ENCODE measurements at places on chromosomes 3 and 15. TPM values are rescaled to one million over a fixed set of nuclear protein-coding genes. Genes with fewer than 3 reads are reported as not detected.
A peak's percentile ranks its signal among the peaks of the same experiment; 100 is the strongest.

DNA sequence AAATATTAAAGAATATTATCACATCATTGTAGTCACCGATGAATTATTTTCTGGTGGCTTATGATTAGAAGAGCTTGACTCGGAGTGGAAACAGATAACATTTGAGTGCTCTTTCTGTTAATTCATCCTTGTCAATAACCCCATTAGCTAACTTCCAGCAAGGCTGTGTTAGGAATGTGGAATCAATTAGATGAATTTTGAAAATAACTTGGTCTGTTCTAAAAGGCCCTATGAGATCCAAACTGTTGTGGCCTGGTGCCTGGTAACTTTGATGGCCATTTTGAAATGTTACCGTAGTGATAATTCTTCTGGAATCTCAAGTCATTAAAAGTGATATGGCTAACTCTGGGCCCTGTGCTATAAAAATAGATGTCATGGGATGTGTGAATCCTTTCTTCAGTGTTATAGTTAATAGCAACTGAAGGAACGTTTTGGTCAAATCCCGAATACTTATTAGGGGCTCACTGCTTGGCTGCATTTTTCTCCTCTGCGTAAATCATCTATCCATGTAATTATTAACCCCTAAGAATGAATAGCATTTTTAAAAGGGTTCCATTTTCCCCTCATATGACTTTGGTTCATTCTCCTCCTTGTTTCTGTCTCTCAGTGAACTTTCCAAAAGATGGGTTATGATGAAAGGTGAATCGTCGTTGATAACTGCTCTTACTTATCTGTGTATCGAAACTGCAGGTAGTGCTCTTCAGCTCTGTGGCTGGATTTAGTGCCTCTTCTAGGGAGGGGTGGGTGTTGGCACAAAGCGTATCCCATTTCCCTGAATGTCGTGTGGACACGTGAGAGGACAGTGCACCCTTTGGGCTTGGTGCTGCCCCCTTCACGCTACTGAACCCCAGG is 82.7 kb downstream of the IGF1R start:
- DNase-seq = no peak

DNA sequence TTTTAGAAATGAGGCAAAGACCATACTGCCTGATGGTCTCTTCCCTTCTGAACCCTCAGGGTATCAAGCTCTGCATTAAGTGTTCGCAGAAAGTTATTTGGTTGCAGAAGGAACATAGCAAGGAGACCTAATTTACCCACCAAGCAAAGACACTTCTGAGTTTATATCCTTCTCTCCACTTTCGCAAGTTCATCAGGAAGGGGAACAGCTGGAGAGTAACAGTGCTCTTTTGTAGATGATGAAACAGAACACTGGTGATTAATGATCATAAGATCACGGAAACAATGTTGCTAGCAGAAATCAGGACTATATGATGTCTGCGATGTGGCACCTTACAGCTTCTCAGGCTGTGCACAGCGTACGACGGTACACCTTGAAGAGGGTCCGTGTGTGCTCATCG is 62.1 kb downstream of the NCEH1 start:
- DNase-seq = no peak

DNA sequence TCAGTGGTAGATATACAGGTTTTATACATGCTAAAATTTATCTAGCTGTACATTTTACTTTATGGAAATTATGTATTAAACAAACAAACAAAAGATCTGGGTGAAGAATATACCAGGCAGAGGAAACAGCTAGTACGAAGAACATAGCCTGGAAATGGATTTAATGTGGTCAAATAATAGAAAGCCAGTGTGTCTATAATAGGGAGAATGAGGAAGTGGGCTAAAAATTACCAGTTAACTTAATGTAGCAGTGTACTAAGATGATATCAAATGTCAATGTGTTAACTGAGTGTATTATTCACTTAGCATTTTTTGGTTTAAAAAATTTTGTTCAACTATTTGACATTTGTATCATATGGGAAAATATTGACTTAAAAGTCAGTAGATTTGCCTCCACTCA is 22.8 kb upstream of the SLC15A2 start:
- DNase-seq = no peak

- peak; percentile 69 for DNase-seq
Measured at GRCh38 chr3:185397676-185398075, 34.7 kb downstream of the MAP3K13 start.

- no peak for DNase-seq
Measured at GRCh38 chr3:9749296-9749644, 482 bp upstream of the OGG1 start.

LRTM1 gene
- total RNA-seq = not detected

DNA sequence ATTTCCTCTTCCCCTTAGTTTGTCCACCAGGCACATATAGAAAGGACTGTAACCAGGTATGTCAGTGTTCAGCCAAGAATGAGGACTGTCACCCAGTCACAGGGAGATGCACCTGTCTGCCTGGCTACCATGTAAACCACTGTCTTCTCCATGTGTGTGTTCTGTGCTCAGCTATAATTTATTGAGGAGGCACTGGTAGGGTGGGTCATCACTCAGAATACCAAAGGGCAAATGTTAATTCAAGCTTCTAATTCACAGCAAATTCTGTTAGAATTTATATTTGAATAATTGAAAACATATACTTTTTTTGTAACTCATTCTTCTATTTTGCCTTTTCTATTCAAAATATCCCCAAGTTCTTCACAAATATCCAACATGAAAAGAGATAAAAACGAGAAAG is 780.4 kb downstream of the MECOM start:
- no peak for DNase-seq

- DNase-seq = no peak
Measured at GRCh38 chr3:59313365-59313764, 263.5 kb upstream of the CFAP20DC start.

GRCh38 chr3:39180183-39180545 is 12.2 kb downstream of the XIRP1 start:
- DNase-seq = peak; percentile 32

DNA sequence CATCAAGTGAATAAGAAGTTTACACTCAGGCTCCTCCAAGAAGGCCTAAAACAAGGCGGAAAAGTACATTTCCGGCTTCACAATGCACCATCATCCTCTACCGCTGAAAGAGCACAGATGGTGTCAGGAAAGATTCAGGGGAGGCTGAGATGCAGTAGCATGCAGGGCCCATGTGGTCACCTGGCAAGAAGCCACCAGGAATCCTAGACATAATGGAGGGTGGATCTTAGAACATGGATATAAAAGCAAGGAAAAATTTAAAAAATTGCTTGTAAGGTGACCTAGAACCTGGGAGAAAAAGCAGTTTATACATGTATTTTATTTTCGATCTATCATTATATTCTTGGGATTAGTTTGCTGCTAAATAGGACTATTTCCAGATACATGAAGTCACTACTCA is 21.9 kb upstream of the OTOL1 start:
- DNase-seq = peak; percentile 92

- DNase-seq = no peak
Measured at GRCh38 chr3:186994000-186994955, 64.0 kb downstream of the ST6GAL1 start.

DNA sequence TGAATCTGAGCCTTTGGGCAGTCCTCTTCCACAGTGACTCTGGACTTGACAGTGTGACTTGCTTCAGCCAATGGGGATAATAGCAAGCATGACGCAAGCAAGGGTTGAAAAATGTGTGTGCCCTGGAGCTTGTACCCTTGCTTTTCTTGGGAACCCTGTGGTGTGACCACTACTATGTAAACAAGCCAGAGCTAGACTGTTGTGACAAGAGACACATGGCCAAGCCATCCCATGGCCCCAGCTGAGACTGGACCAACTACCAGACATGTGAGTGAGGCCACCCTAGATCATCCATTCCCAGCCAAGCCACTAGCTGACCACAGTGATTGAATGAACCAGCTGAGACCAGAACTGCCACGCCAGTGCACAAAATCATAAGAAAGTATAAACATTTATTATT is 11.8 kb downstream of the MYO1E start:
- no peak for DNase-seq

DNA sequence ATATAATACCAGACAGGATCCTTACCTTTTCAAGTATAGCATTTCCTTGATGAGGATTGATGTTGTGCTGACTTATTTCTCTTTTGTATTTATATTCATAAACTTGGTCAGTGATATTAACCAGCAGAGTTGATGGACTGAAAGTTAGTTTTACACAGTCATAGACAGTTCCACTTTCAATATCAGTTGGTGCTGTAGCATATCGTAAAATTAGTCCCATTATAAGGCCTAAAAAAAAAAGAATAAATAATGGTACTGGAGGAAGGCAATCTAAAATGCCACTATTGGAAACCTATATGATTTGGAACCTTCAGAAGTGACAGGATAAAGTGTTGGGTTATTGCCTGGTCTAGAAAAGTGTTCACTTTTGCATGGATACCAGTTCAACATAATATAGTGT is 16.3 kb downstream of the SLC9A9 start:
- DNase-seq = no peak

- DNase-seq = no peak
Measured at GRCh38 chr15:88395872-88396781, 71.1 kb downstream of the MRPL46 start.

SCAMP2 gene
- total RNA-seq = 13.2 TPM

PLA2G4F gene
- not detected for total RNA-seq

- DNase-seq = no peak
Measured at GRCh38 chr3:173003956-173004355, 137.1 kb downstream of the SPATA16 start.

DNA sequence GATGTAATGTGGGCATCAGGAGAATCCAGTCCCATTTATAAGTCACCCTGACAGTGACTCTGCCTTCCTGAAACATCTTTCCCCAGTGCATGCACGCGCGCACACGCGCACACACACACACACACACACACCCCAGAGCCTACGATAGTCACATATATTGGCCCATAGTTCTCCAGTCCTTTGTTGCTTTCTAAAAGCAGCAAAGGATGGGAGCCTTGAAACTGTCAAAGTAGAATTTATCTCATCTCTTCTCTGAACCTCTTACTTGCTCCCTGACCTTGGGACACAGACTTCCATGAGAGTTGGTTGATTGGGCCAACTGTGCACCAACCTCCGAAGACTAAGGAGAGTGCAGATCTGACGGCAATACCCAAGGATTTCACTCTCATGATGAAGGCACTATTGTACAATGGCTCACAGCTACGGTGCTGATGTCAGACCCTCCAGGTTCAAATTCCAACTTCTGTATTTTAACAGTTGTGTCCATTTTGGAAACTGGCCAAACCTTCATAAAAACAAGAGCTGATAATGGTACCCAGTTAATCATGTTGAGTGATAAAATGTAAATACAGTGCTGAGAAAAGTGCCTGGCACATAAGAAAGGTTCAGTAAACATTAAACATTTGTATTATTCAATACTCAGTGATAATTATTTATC is 8.3 kb downstream of the CPA3 start:
- no peak for DNase-seq

CD80 gene
- total RNA-seq = not detected

DNA sequence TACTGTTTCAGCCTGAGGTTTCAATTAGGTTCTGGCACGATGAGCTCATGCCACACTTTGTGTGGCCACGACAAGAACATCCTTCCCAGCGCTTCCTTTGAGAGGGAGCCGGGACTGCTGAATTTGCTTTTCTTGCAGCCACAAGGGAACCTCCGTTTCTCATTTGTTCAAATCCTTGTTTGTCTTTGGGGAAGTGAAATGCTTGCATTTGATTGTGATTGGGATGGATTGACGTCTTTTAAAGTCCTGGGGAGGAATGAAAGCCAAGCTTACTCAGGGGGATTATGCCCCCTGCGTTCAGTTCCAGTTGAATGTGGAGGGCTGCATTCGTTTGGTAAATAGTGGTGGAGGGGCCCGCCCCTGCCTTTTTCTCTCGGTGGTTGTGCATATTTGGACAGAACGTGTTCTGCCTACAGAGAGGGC is 277.6 kb downstream of the THSD4 start:
- no peak for DNase-seq

IFT57 gene
- total RNA-seq = 113 TPM

CPOX gene
- 28.6 TPM for total RNA-seq

- no peak for DNase-seq
Measured at GRCh38 chr15:85583442-85583841, 203.0 kb downstream of the AKAP13 start.

DNA sequence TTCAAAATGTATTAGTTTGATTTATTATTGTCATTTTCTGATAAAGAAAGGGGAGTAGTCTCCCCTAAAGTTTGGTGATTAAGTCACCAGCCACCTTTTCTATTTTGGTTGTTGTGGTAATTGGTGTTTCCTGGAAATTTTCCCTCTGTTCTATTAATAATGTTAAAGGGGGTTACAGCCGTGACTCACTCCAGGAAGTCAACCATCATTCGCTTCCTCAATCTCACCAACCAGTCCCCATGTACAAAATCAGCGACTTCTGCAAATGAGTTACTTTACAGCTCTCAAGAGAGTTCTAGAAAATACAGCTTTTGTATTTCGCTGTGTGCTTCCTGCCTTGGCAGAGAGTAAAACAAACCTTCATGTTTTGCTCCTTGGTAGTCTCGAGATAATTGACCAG is 285.1 kb downstream of the LPP start:
- DNase-seq = no peak

ACVR2B gene
- 11.4 TPM for total RNA-seq

All from G401 (cell line).